ENCODE measurements at places on chromosomes 1 and 21.
A peak's percentile ranks its signal among the peaks of the same experiment; 100 is the strongest.

- no peak for DNase-seq
Measured at GRCh38 chr1:209207126-209207700, 376.3 kb upstream of the CAMK1G start.

DNA sequence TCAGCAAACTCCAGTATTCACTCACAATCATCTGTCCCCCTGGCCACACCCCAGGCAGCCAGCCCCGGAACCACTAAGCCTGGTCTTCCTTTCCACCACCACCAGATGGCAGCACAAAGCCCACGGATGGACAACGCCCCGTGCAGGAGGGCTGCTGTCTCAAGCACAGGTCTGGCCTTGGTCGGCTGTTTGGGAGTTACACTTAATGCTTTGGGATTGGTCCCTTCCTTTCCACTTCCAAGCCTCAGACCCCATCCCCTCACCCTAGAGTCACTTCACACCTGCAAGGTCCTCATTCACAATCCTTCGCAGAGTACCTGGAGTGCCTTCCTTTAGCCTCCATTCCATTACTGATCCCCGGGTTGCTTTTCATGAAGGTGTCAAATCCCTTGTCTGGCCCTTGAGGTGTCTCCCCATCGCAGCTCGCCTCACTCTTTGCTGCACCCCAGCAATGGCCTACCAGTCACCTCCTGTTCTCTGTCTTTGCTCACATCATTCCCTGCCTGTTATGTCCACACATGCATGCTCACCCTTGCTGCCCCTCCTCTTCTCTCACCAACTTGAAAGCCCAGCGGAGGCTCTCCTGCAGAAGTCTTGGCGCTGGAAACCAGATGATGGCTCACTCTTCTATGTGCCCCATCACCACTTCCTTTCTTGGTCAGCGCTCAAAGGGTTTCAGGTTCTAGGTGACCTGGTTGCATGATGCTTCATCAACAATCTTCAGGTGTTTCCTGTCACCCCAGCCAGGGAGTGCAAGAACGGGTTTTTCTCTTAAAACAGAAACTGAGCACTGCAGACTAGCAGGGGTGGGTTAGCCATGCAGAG, 24.9 kb upstream of the KCNA2 start:
- peak; percentile 89 for DNase-seq

DNA sequence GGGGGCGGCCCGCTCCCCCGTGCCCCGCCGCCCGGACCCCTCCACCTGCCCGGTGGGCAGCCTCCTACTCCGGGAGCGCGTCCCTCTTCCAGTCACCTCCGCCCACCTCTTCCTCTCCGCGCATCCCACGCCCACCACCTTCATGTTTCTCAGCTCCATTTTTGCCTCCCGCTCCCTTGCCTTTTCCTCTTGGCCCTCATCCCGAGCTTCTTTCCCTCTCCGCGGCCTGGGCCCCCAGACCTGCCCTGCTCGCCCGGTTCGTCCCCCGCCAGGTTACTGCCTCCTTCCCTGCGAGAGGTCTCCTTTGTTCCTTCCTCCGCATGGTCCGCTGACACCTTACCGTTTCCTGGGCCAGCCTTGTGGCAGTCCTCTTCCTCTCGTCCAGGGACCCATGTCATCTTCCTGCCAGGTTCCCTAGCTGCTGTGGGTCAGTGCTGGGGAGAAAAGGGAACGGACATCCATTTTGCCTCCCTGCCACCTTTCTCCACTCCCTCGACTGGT, 563 bp downstream of the QSOX1 start:
- DNase-seq = no peak

DNA sequence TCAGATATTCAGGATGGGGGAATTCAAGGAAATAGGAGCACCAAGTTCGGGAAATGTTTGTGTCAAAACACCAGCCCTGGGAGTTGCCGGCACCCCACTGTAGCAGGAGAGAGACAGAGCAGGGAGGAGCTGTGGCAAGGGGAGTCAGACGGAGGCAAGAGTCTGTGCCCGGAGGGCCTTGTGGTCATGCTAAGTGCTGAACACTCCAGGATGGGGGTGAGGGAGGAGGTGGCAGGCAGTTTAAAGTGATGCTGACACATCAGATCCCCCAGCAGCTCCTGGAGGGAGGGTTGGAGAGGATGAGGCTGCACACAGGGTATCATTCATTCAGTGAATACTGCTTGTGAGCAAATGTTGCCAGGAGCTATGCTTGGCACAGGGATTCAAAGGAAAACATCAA, 150.3 kb upstream of the ETV3 start:
- DNase-seq = no peak

- DNase-seq = no peak
Measured at GRCh38 chr21:35751171-35751570, 309.2 kb downstream of the SETD4 start.

DNA sequence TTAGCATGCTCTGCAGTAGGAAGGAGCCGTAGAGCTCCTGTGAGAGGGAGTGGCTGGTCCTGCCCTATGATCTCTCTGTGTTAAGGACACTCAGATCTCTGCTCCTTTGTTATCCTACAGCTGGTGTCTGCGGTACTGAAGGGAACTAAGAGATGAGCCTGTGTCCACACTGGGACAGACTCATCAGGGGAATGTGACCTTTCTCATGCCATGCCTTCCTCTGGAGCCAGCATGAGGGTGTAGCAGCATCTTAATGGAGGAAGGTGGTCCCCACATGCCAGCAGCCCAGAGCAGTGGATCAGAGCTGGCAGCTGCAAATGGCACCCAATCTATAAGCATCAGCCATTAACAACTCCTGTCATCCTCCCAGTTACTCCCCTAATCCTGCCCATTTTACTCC, 24.7 kb upstream of the GUCA2B start:
- DNase-seq = no peak

DNA sequence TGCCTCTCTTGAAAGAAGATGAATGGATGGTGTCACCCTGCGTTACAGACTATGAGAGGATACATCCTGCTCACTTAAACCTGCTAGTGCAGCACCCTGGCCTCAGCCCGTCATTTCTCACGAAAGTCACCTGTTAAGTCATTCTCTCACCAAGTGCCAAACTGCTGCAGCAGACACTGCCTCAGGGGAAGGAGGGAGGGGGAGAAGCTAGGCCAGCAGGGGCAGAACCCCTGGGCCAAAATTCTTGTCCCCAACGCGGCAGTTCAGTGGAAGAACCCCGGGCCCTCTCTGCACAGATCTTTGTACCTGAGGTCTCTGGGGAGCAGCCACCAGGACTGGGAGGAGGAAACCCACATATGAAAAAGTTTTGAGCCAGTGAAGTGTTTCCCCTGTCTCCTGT, 37.6 kb downstream of the SYT6 start:
- no peak for DNase-seq

DNA sequence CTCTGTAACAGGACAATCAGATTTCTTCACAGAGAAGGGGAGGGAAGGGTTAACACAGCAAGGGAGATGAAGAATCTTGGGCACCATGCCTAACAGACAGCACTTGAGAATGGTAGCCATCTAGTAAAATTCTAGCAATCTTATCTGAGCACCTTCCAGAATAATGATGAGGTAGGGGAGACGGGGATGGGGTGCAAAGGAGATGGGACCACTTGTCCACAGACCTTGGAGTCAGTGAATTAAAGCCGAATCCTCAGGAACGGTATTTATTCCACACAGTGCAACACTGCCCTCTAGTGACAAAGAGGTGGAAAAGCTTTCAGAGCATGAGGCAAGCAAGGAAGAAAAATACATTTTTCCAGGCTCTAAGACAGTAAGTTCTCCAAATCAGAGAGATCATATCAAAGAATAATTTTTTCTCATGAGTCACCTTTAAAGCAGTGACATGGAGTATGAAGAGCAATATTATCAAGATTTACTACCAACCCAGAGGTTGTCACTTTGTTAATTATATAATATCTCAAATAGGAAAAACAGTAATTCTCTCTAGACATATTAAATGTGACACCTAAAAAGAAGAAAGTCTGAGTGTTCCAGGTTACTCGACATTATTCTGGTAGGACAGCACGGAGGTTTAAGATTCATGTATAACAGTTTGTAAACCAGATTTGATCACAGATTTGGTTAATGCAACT, 43.3 kb upstream of the LPAR3 start:
- DNase-seq = peak; percentile 62
